Endothelial cell (in vitro differentiated cells): ENCODE measurements at places on chromosomes 2 and 18. TPM values are rescaled to one million over a fixed set of nuclear protein-coding genes. Genes with fewer than 3 reads are reported as not detected.

- H3K36me3 ChIP-seq = no peaks in the 10 kb centered on the region
- H3K4me1 ChIP-seq = no peaks in the 10 kb centered on the region
- DNase-seq = no peak
- H3K4me3 ChIP-seq = no peak overlapping the region
- H3K27ac ChIP-seq = no peak overlapping the region
Measured at GRCh38 chr18:48749768-48750167, 201.0 kb downstream of the SMAD7 start.

DNA sequence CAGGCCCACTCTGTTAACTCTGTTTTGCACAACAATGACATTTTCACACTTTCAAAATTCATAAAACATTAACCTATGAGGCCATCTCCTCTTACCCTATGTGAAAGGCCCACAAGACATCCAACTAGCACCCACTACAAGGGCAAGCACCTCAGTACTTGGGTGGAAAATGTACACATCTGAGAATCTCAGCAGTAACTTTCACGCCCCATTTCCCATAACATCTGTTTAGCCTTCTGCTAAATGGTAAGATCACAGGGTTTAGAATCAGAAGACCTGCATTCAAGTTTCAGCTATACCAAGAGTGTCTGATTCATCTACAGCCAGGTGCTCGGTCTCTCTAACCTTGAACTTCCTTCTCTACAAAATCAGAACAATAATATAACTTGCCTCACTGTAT, 89.2 kb downstream of the SP100 start:
- peaks cover 2% of the 10 kb centered on the region for H3K27me3 ChIP-seq
- no peak overlapping the region for H3K4me3 ChIP-seq
- peaks cover 4% of the 10 kb centered on the region for H3K36me3 ChIP-seq
- H3K27ac ChIP-seq = no peak overlapping the region

DNA sequence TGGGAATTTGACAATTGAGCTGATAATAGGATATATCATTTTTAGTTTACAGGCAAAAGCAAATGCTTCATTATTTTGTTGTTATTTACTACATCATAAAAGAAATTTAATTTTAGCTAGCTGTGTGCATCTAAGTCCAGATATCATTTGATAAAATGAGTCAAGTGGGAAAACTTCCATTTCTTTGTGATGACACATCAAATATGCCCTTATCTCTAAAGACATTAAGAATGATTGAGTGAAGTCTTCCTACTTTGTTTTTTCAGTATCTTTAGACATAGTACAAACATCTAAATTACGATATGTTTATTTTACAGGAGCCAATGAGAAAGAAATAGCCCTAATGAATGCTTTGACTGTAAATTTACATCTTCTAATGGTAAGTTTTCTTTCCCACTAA, 77.0 kb downstream of the KYNU start:
- no peak overlapping the region for H3K4me3 ChIP-seq
- H3K36me3 ChIP-seq = peaks cover 4% of the 10 kb centered on the region
- H3K27me3 ChIP-seq = no peaks in the 10 kb centered on the region

CNGA3 gene
- total RNA-seq = 0.10 TPM

DNA sequence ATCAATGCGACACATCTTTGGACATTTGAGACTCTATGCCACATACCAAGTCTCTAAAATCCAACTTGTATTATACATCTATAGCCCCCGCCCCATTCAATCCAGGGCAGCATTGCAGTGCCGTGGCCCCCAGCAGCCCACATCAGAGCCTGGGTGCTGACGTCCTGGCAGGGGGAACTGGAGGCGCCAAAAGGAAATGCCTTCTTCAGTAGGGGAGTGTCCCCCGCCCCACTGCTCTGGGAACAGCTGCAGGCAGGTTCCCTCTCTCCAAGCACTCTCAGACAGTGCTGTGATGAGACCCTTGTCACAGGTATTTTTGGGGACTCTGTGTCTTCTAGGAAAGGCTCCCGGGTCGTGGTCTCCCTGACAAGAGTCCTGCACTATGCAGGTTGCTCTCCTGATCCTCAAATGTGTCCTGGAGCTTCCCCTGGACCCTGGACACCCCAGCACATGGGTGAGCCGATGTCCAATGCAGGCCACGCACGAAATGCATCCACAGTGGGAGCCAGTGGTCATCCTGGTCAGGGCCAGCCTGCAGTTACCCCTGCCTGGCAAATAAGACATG, 188.7 kb downstream of the RTP5 start:
- DNase-seq = no peak
- H3K4me3 ChIP-seq = no peak overlapping the region
- no peaks in the 10 kb centered on the region for H3K4me1 ChIP-seq
- no peak overlapping the region for H3K27ac ChIP-seq
- peaks cover 7% of the 10 kb centered on the region for H3K36me3 ChIP-seq
- H3K27me3 ChIP-seq = peaks cover 6% of the 10 kb centered on the region

NEU4 gene
- 0.33 TPM for total RNA-seq
